ENCODE measurements at places on chromosomes 7 and 10.

DNA sequence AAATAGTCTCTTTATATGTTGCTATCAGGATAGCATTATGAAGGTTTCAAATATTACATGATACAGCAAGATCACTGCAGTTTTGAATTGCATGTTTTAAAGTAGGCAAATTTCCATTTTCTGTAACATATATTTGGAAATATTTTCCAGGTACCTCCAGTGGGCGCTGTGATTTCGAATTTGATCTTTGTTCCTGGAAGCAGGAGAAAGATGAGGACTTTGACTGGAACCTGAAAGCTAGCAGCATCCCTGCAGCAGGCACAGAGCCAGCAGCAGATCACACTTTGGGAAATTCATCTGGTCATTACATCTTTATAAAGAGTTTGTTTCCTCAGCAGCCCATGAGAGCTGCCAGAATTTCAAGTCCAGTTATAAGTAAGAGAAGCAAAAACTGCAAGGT is 299.0 kb downstream of the MALRD1 start:
- DNase-seq = peak; percentile 0

GRCh38 chr10:86580521-86580891 is 58.9 kb upstream of the WAPL start:
- no peak for DNase-seq

- peak; percentile 20 for DNase-seq
These were observed 51.8 kb upstream of the ANK3 start for GRCh38 chr10:60441515-60441914.

DNA sequence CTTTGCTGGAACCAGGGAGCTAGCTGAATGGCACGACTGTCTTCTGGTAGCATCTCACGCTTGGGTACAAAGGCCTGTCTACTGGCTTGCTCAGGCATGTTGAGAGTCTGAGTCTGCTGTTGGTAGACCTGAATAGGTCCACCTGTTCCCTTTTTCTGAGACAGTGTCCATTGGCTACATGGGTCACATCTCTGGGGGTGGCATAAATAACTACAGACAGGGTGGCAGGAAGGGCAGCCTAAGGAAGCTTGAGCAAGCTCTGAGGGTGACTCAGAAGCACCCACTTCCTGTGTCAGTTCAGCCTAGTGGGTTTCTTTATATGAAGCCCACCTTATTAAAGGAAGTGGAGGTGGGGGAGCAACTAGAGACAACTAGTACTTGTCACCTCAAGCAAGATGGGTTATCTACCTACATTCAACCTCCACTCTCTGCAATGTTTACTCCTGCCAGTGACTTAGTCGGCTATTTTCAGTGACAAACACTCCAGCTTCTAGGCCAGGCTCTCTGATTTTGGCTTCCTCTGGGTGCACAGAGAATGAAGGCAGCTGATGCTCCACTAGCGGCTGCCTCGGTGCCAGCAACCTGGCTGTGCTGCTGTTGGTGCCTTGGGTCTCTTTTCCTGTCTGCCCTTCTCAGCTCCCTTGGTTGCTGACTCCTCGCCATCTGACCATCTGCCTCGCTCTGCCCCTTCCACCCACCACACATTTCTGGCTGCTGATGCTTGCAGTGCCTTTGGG is 5.7 kb upstream of the ZYX start:
- DNase-seq = no peak

DNA sequence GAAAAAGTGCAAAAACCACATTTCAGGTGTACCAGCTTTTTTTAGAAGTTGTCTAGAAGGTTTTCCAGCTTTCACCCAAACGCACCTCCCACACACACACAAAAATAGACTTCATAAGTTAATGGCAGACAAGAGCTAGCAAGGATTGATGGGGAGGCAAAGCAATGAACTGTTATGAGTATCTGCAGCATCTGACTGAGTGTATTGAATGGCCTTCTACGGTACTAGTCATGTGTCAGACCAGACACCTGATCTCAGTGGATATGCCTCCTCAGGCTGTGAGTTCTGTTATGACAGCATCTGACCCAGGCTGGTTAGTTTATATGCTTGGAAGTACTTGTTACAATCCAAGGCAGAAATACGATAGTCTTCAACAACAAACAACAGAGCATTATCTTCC is 406.1 kb upstream of the AUTS2 start:
- no peak for DNase-seq

Data from NCI-H69 (cell line).